AG09319 (cell line): ENCODE measurements at places on chromosomes 7 and 10.
A peak's percentile ranks its signal among the peaks of the same experiment; 100 is the strongest.

DNA sequence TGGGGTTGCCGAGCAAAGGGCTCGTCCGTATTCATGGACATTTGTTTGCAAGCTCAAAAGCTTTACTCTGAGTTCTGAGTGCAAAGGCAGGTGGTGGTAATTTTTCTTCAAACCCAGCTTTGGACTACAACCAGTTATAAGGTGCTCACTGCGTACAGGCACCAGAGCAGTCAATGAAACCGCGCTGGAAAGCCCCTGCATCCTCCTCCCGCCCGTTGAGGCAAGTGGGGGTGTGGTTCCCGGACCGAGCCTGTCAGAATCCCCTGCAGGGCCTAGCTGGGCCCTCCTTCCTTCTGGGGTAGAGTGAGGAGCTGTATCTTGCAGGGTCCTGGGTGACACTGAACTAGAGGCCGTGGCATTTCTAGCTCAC lies 22.3 kb downstream of the AMZ1 start:
- no peak for DNase-seq

- no peak for DNase-seq
Measured at GRCh38 chr10:54396031-54396430, 405.0 kb downstream of the PCDH15 start.

- DNase-seq = no peak
Measured at GRCh38 chr7:46076527-46076926, 155.5 kb upstream of the IGFBP3 start.

DNA sequence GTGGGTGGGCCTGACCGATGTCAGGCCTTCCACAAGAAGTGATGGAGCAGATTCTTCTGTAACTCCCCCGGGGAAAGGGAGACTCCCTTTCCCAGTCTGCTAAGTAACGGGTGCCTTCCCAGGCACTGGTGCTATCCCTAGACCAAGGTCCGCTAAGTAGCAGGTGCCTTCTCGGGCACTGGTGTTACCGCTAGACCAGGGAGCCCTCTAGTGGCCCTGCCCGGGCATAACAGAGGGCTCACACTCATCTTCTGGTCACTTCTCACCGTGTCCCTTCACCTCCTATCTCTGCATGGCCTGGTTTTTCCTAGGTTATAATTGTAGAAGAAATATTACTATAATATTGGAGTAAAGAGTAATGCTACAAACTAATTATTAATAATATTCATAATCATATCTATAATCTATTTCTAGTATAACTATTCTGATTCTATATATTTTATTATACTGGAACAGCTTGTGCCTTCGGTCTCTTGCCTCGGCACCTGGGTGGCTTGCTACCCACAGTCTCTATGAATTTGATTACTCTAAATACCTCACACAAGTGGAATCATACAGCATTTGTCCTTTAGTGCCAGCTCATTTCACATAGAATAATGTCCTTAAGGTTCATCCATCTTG lies 1378.7 kb downstream of the XPNPEP1 start:
- peak; percentile 22 for DNase-seq

- DNase-seq = no peak
Measured at GRCh38 chr7:65444899-65445823, 71.5 kb downstream of the ZNF92 start.

DNA sequence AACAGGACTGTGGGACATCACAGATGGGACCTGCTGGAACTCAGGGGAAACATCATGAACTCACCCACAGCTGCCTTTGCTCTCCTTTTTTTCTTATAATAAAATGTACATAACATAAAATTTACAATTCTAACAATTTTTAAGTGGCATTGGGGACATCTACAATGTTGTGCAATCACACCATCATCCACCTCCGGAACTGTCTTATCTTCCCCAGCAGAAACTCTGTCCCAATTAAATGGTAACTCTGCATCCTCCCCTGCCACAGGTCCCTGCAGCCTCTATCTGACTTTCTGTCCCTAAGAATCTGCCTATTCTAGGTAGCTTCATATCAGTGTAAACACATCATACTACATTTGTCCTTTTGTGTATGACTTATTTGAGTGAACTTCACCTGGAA lies 19.4 kb upstream of the TMEM72 start:
- no peak for DNase-seq

- no peak for DNase-seq
Measured at GRCh38 chr10:52287866-52288265, 26.2 kb upstream of the DKK1 start.

DNA sequence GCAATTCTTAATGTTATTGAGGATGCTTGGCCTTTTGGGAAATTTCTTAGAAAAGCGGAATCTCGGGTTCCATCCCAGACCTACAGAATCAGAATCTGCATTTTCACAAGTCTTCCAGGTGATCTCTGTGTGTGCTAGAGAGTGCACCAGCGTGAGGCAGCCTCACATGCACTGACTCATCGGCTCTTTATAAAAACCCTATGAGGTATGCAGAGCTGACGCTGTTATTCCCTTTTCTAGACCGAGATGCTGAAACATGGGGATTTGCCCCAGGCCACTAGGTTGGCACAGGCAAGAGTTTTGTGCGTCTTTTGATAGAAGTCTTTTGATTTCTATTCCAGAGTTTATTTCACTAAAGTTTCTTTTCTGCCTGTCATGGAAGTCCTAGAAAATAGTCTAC lies 61.2 kb downstream of the CDCA7L start:
- no peak for DNase-seq

GRCh38 chr10:90787393-90788198 lies 70.2 kb downstream of the HTR7 start:
- DNase-seq = no peak

DNA sequence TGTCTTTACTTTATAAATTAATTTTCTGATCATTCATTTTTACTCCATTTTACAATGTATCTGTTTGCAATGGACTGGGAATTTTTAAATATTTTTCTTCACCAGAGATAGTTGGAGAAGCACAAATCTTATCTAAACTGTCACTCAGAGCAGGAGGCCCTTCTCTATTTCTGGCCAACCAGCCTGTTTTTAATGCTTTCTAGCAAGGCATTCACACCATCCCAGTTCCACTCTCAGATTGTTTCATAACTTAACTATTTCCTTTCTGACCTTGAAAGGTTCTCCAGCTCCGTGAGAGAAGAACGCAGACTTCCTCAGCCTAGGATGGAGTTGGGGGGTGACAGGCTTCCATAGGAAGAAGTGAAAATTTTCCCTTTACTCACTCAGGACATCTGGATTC lies 155.8 kb downstream of the SKIDA1 start:
- no peak for DNase-seq

DNA sequence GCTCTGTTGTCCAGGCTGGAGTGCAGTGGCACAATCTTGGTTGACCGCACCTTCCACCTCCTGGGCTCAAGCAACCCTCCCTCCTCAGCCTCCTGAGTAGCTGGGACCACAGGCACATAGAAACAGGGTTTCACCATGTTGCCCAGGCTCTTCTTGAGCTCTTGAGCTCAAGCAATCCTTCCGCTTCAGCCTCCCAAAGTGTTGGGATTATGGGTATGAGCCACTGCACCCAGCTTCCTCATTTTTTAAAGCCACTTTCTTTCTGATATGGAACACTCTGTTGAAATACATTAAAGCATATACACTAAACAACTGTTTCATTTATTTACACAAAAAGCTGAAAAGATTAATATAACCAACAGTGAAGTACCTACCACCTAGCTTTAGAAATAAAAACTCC lies 117.2 kb downstream of the CLEC2L start:
- no peak for DNase-seq

DNA sequence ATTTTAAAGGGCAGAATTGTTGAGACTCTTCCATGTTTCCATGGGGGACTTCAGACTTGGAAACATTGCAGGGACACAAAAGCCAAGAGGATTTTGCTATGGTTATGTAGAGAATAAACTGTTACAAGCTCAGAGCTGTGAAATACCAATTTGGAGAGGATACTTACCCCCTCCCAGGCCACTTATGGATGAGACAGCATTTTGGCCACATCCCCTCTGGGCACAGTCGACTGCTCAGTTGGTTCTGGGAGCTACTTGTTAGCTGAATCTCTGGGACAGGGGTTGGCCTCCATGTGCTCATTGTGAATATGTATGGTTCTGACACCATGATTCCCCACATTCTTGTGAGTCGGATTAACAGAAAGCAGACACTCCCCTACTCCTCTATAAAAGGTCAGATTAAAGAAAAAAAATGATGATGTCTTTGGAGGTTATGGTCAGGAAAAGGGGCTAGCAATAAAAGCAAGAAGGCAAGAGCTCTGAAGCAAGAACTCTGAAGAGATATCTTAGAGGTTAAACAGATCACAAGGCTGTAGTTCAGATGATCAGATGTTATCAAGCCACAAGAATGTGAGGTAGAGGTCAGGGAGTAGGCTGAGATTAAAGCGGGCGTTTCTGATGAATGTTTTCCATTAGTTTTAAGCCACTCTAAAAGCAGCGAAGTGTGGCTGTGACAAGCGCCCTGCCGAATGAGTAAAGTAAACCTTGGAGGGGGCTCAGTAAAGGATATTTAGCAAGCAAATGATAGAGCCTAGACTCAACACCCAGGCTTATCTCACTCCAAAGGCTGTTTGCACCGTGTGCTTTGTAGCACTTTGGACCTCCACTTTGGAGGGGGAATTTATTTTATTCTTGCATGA lies 17.2 kb downstream of the STAMBPL1 start:
- no peak for DNase-seq

GRCh38 chr10:96047004-96047649 lies 3.7 kb downstream of the CCNJ start:
- no peak for DNase-seq

DNA sequence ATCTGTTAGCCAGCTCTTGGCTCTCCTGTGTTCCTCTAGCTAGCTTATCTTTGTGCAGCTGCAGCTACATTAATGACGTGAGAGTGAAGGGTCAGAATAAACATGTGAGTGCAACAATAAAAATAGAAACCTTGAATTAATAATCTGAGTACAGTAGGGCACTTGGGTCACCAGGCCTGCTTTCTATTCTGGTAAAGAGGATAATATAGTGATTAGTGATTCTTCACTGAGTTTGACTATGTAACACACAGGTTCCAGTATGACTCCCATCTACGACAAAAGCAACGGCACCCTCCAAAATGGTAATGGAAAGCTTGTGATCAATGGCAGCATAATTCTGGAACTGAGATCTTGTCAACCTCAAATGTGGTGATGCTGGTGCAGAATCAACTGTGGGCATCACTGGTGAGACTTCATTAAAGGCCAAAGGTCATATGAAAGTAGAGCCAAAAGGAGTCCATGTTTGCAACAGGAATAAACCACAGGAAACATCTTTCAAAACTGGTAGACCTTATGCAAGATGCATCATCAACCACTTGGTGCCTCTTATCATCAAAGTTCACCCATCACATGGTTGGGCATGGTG lies 77.6 kb downstream of the NRBF2 start:
- DNase-seq = no peak

GRCh38 chr7:143415742-143416397 lies 7.2 kb upstream of the EPHA1 start:
- DNase-seq = no peak
